ENCODE measurements at places on chromosomes 4 and X.

- no peak for DNase-seq
Observed at GRCh38 chrX:40418813-40419195, 162.0 kb upstream of the ATP6AP2 start.

DNA sequence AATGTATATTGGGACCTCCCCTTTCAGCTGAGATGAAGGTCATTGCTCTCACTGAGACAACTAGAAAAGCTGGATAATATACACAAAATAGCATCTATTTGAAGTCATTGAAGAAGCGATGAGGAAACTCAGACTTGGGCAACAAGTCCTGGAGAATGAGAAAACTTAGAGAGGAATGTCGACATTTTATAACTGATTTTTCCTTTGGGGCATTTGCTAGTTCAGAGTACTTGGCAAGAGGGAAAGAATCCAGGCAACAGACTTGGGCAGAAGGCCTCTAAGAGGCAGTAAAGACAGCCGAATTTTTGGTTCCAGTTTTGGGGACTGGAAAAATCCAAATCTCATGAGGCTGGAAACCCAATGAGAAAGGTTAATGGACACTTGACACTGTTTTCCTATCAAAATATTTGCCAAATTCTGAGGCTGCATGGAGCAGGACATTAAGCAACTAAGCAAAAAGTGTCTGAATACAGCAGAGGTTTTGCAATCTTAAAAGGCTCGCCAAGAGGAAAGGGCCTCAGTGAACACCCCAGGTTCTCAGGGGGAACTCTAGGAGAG lies 21.0 kb upstream of the ANXA5 start:
- no peak for DNase-seq

GRCh38 chr4:153065276-153065675 lies 129.2 kb downstream of the FHDC1 start:
- DNase-seq = no peak

GRCh38 chr4:18691431-18692200 lies 670.1 kb upstream of the LCORL start:
- DNase-seq = no peak

- DNase-seq = no peak
Observed at GRCh38 chr4:147518086-147518485, 37.2 kb downstream of the EDNRA start.

- no peak for DNase-seq
Observed at GRCh38 chr4:7096236-7096635, 28.4 kb upstream of the GRPEL1 start.

DNA sequence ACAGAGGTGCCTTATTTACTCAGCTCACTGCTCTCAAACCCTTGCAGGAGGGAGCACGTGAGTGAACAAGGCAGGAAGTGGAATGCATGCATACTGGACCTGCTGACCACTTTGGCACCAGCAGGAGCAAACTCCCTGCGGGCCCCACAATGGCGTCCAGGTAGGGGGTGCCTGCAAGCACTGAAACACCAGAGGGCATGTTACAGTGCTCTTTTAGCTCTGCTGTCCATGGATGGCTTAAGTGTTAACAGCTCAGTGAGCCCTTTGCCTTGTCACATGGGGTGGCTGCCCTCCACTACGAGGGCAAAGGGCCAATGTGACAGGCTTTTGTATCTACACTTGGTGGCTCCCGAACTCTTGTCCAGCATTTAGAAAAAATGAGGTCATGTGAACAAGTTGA lies 199.5 kb upstream of the UGT8 start:
- no peak for DNase-seq

DNA sequence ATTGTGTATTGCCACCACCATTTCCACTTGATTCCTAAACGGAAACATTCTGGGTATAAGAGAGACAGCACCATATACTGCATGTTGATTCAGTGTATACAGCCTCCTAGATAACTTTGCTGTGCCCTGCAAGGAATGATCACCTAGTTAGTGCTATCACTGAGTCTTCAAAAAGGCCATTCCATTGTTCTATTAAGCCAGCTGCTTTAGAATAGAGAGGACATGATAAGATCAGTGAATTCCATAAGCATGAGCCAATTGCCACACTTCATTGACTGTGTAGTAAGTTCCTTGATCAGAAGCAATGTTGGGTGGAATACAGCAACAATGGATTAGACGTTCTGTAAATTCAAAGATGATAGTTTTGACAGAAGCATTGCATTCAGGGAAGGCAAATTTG lies 1047.3 kb downstream of the PCDH18 start:
- DNase-seq = no peak

GRCh38 chr4:74772783-74773182 lies 21.5 kb downstream of the BTC start:
- DNase-seq = no peak

DNA sequence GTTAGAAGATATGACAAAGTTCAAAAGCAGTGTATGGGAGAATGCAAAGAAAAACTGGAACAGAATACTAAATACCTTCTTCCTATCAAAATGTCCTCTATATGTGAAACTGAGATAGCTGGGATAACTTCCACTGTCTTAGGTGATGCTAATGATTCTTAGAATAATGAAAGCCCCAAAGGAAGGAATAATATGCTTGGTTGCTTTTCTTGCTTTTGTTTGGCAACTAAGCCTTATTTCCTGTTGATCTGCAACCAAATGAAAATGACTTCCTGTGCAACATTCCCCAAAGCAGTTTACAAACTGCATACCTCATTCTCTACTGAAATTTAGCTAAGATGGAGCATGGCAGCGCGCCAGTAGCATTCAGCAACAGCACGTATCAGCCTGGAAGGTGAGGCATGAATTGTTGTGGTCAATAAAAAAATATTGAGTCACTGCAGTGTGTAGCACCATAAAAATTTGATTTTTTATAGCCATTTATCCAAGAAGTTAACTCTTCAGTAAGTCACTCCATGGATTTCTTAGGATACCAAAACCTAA lies 18.7 kb downstream of the NDNF start:
- DNase-seq = peak; percentile 42

DNA sequence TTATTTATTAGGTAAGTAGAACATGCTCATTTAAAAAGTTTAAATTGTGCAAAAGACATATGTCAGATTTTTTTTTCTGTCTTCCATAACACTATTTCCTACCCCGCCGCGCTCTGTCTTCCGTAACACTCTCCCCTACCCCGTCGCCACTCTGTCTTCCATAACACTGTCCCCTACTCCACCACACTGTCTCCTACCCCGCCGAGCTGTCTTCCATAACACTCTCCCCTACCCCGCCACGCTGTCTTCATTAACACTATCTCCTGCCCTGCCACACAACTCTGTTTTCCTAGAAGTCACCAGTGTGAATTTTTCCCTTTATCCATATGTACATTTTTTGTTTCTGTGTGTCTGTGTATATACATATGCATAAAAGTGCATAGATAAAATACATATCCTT lies 4.4 kb downstream of the MSMO1 start:
- DNase-seq = no peak

DNA sequence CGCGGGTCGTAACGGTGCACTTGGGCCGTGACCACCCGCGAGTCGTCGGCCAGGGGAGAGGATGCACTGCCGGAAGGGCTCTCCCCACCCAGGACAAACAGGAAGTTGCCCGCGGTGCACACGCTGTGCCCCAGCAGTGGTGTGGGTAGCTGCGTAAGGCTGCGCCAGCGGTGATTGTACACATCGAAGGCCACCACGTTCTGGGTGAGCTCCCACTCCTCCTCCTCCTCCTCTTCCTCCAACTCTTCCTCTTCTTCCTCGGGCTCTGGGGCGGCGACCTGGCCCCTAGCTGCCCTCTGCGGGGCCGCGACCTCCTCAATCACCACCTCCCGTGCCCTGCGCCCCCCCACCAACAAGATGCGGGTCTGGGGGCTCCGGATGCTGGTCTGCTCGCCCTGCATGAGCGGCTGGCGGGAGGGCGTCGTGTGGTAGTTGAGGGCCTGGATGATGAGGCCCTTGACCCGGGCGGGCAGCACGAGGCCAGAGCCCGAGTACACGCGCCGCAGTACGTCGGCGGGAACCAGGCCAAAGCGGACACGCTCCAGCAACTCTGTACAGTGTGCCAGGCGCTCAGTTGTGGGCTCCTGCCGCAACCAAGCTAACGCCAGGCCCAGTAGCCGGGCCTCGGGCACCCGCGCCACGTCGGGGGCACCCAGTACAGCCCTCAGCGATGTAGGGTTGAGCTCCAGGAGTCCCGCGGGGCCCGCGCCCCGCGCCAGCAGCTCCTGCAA lies 1.4 kb downstream of the KLHL34 start:
- DNase-seq = no peak

GRCh38 chr4:38846015-38846414 lies 10.6 kb downstream of the TLR6 start:
- no peak for DNase-seq

DNA sequence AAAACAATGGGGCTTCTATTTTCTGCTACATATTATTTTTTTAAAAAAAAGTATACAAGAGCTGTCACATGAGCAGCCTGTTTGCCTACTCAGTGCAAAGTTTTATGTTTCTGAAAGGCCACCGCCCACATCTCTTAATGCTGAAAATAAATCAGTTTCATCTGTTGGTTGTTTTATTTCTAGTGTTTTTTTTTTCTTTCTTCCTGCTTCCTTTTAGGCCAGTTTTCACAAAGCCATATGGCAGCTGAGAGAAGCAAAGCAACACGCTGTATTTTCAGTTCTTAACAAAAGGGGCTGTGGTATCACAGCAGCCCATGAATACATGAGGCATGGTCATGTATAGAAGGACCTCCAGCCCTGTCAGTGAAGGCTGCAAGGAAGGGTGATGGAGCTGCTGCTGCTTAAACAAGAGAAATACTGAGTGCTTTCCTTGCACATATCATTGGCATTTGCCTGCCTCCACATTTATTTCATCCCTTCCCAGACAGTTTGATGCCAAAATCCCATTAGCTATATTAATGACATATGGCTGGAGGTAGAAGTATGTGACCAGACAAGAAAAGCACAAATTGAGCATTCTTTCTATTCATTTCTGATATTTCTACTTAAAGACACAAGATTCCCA lies 172.5 kb downstream of the PCDH18 start:
- no peak for DNase-seq

GRCh38 chr4:94469221-94469784 lies 17.6 kb downstream of the PDLIM5 start:
- DNase-seq = no peak

DNA sequence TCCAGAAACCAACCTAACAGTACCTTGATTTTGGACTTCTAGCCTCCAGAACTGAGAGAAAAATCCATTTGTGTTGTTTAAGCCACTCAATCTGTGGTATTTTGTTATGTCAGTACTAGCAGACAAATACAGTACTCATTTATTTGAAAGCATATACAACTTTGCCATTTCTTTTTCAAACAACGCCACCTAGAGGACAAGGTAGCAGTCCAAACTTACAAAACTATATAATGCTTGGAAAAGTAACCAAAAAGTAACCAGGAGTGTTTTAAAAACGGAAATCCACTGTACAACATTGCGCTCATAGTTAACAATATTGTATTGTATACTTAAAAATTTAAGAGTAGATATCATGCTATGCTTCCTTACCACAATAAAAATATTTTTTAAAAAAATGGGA lies 37.0 kb upstream of the FGF13 start:
- DNase-seq = no peak

DNA sequence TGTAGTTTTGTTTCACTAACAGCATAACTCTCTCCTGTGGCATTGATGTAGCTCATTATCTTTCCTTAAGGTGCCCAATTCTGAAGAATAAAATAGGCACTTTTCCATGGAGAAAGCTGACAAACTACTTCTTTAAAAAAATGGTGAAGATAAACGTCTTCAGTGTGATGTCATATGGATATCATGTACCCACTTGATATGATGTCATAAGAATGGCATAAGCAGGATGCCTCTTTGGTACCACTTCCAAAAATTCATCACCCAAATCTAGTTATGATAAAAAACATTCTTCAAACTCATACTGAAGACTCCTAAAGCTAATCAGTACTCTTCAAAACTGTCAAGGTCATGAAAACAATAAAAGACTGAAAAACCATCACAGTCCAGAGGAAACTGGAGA lies 2.9 kb upstream of the CXCL3 start:
- no peak for DNase-seq

- DNase-seq = peak; percentile 38
Observed at GRCh38 chrX:52341493-52341892, 27.3 kb upstream of the XAGE2 start.

- DNase-seq = no peak
Observed at GRCh38 chr4:2375427-2375826, 43.0 kb downstream of the ZFYVE28 start.

- no peak for DNase-seq
Observed at GRCh38 chr4:150439451-150439933, 142.5 kb upstream of the MAB21L2 start.

DNA sequence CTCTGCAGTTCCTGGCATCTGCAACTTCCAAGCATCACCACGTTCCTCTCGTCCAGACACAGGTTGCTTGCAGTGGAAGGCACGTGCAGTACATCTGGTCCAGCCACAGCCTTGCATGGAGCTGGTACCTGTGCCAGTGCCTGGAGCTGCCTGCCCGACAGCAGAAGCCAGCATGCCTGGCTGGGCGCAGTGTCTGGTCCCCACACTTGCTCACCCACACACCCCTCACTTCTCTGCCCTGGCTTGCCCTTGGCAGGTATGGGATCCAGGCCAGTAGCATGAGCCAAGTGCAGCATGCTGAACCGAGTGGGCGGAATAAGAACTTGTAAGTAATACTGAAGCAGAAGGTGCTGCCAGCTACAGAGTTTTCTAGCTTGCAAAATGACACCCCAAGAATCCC lies 39.9 kb downstream of the SH3BGRL start:
- DNase-seq = no peak

- DNase-seq = peak; percentile 25
Observed at GRCh38 chrX:129239371-129239770, 283.9 kb downstream of the SMARCA1 start.

GRCh38 chr4:19809989-19810388 lies 441.7 kb upstream of the SLIT2 start:
- no peak for DNase-seq

DNA sequence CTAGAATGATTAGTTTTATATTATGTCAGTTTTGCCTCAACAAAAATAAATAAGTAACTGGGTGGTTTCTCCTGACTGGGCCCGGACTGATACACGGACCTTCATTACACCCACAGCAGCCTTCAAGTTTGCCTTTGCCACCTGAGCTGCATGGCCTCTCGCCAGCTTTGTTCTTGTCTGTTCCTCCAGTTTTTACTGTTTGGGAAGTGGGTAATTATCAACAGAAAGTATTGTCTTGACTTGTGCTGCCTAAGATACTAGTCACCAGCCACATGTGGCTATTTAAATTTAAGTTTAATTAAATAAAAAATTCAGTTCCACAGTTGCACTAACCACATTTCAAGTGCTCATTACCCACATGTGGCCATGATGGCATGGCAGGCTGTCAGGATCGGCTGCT lies 74.7 kb upstream of the INTU start:
- DNase-seq = no peak

DNA sequence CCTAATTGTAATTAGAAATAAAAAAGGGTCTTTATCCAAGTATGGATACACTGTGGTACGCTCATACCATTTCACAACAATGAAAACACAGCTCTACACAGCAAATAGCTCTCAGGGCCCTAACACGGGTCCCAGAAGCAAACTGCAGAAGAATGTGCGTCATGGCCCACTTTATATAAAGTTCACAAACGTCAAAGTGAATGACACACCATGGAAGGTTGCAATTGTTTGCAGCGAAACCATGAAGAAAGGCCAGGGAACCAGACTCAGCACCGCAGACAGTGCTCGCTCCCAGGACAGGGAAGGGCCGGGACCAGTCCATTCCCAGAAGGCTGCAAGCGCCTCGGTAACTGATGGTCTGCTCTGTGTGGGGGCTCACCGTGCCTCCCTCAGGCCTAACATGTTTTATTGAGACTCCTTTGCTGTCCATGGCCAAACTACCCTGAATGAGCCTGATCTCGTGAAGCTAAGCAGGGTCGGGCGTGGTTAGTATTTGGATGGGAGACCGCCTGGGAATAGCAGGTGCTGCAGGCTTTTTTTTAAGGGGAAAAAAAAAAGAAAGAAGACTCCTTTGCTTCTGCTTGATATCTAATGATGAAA lies 47.8 kb downstream of the ACOX3 start:
- DNase-seq = no peak

Measured in HT1080 (cell line).